Diencephalon (tissue), 1 donor: ENCODE measurements at places on chromosomes 1 and 21. TPM values are rescaled to one million over a fixed set of nuclear protein-coding genes. Genes with fewer than 3 reads are reported as not detected.

The SFN gene
- not detected for total RNA-seq

The GBP3 gene
- total RNA-seq = 1.4 TPM

The DMRTA2 gene
- 0.92 TPM for total RNA-seq

The PLA2G5 gene
- 1.8 TPM for total RNA-seq

The INAVA gene
- total RNA-seq = 4.6 TPM

The CYP4Z1 gene
- 0.92 TPM for total RNA-seq

The GPR3 gene
- 0.69 TPM for total RNA-seq

The RHBG gene
- not detected for total RNA-seq
